ENCODE measurements at places on chromosomes 2 and 18.

- DNase-seq, result no peak
Measured at GRCh38 chr2:128817171-128817570, 498.5 kb upstream of the HS6ST1 start.

DNA sequence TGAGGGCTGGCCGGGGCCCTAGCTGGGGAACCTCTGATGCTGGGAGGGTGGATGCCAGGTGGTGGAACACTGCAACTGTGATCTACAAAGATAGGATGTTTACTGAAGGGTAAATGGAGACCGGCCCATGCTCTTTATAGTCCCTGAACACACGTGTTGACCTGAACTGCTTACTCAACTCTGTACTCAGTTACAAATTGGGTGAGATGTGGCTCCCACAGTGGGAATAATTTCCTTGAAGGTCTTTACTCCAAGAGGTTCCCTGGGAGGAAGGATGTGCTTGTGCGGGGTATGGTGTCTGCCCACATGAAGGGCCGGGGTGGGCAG lies 254.1 kb downstream of the PRKCE start:
- no peak for DNase-seq

DNA sequence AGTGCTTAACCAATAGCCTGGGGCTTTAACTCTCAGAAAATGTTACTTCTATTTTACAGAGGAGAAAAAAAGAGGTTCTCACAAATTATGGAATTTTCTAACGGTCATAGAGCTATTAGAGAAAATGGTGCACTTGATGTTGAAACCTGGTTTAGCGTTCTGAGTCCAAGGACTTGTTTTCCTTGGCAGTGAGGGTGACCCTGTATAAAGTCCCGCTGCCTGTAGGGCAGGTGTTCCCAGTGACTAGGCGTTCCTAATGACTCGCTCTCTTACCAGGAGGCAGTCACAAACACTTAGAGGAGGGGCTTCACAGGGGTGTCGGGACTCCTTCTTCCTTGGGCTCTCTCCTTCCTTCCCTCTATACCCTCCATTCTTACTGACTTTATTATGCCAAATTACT lies 175.8 kb downstream of the ACTR3 start:
- no peak for DNase-seq

GRCh38 chr2:230668184-230668938 lies 44.3 kb upstream of the CAB39 start:
- peak; percentile 53 for DNase-seq

DNA sequence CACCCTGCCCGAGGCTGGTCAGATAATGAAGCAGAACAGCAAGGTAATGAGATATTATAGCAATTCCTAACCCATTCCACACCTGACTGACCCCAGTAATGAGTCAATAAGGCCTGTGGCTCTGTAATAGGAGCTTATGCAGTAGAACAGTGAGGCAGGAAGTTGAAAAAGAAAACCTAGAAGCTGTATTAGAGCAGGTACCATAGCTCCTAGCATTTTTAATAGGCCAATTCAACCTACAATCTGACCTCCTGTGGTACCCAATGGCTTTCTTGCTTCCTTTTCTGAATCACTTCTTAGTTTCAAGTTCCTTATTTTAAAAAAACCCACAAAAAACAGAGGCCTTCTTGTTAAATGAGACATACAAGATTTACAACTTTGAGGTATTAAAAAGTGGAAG lies 43.6 kb upstream of the MAP2 start:
- DNase-seq, result no peak

DNA sequence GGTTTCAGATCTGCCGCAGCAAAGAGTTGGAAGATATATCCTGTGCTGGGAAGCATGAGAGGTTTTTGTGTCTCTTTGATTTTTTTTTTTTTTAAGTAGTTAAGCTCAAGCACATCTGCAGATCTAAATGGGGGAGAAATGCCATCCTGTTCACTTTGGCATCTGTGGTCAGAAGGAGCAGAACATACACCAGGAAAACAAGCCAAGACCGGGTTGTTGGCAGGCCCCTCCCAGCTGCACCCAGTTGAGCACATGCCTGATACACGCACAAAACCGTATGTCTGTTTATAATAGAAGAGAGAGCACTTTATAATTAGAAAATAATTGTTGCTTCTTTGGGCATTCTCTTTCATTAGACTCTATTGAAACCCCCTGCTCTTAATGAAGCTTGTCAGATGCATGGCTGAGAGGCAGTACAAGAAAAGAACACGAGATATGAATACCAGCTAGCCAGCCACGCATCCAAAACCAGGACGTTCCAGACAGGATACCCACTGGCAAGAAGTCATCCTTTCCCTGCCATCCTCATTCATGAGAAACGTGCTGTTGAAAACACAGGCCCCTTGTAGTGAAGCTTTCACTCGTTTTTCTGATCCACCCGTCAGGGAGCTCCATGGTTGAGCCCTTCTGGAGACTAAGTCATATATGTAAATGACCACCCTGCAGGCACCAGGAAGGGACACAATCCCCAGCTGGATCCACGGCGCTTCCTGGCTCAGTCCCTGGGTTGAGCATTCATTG lies 152.2 kb downstream of the ALPK2 start:
- DNase-seq, result peak; percentile 32

- DNase-seq, result no peak
Measured at GRCh38 chr2:26414311-26414710, 12.6 kb downstream of the DRC1 start.

DNA sequence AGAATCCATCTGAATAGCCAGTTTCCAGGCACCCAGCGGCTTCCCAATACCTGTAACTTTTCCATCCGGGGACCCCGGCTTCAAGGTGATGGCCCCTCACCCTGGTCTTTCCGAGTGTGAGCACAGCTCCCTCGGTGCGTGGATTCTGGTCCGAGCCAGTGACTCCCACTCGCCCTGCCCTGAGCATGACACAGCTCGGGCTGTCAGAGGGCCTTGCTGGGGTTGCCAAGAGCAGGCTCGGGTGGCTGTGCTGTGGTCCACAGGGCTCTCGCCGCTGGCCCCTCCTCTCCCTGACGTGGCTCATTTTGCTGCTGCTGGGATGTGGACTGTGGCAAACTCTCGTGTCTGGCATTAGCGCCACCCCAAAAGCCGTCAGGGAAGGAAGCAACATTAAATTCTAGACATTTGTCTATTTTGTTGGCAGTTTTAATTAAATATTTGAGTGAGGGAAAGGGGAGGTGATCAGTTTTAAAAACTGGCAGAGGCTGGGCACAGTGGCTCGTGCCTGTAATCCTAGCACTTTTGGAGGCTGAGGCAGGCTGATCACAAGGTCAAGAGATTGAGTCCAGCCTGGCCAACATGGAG lies 5.6 kb upstream of the ESPNL start:
- DNase-seq, result no peak

GRCh38 chr2:96912346-96913116 lies 42.7 kb upstream of the SEMA4C start:
- no peak for DNase-seq

DNA sequence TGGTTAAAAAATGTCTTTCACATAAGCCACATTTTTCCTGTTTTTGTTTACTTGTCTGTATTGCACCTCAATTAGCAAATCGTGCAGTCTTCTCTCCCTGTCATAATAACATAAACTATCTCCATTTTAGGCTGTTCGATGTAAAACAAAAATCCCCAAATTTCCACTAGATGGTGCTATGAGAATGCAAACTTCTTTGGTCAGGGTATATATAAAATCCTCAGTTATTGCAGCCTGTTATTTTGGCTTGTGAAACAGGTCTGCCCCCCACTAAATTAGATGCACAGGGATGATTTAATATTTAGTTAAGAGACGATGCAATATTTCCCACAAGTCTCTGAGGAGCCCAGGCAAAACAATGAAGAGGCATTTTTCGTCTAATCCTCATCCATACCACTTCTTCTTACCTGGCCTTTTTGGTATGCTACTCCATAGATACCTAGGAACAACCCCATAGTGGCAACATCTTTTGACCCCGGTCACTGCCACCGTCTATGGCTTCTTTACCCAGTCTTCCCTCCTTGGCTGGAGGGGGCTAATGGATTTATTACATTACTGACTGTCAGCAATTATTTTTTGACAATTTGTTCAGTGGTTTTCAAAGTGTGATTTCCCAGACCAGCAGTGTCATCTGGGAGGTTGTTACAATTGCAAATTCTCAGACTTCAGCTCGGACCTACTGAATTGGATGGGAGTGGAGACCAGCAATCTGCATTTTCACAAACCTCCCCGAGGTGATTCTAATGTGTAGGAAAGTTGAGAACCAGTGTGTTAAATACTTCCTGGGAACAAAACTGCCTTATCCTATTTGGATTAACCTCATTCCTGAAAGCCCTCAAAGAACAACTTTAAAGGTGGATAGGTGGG lies 117.4 kb upstream of the CWC22 start:
- DNase-seq, result no peak

- no peak for DNase-seq
Measured at GRCh38 chr18:61201511-61201910, 131.7 kb upstream of the CDH20 start.

DNA sequence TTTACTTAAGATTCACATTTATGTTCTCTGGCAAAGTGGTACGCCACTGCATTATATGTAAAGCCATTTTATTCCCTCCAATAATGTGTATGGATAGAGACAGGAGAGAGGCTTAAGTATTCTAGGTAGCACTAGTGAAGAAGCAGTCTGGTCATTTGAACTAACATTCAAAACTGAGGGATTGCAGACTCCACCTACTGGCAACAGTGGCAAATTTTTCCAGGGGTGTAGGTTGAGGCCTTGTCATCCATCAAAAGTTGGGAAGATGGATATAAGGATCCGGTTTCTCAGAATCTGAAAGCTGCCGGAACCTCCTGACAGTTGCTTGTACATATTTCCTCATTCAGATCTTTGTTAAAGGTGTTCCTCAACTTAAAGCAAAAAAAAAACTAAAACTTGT lies 465.5 kb upstream of the FSHR start:
- no peak for DNase-seq

DNA sequence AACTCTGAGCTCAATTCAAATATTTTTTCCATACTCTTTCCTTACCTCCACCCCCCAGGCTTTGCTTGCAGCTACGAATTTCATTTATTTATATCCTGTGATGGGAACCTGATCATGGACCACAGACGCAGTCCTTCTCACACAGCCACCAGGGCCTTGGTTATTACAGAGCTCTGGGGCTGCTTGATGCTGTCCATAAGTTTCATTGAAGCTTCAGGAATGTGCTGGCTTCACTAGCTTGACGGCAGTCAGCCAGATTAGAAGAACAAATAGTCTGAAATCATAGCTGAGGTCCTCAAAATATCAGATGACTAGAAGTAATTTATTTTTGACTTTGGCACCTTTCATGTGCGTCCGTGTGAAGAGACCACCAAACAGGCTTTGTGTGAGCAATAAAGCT lies 104.9 kb downstream of the VWA3B start:
- no peak for DNase-seq

DNA sequence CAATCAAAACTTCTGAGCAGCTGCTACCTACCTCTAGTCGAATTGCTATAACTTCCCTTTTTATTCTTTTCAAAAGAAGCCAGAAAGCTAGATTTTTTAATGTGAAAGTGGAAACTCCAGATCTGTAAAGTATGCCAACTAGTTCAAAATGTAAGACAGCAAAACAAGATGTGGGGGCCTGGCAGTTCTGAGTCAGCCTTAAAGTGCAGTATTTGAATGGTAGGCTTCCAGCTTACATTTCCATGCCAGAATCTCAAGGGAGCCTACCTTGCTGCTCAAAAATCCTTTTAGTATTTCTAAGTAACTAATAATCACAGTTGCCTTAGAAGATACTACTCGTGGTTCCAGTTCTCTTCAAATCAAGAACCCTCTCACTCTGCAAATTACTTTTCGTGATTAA lies 1288.7 kb downstream of the LRP1B start:
- DNase-seq, result no peak

DNA sequence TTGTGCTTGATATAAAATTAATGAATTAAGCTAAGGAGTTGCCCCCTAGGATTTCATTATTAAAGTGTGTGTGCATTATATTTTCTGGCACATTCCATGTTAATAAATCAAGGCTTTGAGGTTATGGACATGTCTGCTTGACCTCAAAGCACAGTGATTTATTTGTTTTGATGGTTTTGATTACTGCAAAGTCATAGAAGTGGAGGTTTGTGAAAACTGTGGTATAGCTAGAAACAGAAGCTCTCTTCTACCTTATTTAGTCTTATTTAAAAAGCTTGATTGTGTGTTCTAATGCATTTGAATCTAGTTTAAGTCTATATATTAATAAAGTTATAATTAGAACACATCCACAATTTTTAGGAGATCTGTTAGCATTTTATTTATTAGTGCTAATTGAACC lies 32.2 kb downstream of the DOK6 start:
- no peak for DNase-seq

DNA sequence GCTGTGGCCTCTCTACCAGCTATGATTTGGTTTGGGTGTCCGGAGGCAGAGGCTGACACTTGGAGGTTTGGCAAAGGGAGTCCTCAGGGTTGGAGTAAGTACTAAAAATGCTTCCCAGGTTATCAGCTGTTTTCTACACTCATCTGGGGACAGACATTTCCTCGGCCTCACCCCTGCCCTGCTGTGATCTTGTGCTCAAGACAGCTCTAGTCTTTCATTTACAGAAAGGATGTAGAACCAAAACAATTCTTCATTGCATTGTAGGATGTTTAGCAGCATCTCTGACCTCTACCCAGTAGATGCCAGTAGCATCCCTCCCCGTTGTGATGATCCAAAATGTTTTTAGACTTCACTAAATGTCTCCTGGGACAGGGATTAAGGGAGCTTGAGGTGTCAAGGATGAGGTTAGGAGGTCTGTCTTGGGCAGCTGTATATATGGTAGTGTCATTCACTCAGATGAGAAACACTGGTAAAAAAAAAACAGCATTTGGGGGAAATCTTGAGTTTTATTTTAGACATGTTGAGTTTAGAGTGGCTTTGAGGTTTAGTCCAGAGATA lies 26.6 kb downstream of the CD28 start:
- no peak for DNase-seq

GRCh38 chr2:168053676-168054075 lies 193.7 kb downstream of the STK39 start:
- DNase-seq, result no peak

- no peak for DNase-seq
Measured at GRCh38 chr2:33236482-33237385, 239.7 kb upstream of the RASGRP3 start.

DNA sequence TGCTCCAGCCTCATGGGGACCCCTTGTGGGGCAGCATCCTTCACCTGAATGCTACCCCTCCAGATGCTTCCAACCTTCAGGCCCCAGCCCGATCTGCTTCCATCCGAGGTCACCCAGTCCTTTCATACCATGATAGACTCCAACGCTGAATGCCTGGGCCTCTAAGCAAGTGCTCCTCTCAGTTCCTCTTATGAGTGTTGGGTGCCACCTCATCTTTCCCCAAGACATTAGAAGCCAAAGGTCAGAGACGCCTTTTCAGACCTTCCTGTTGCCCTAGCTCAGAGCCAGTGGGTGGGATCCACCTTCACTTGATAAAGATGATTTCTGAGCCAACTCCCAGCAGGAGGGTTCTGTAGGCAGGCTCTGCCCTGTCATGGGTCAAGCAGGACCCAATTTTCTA lies 174.5 kb upstream of the MGAT5 start:
- no peak for DNase-seq

- no peak for DNase-seq
Measured at GRCh38 chr2:219713110-219713509, 85.7 kb downstream of the SLC4A3 start.

- DNase-seq, result no peak
Measured at GRCh38 chr2:126862730-126863129, 36.0 kb upstream of the TEX51 start.
